ENCODE measurements at places on chromosomes 3 and 15. TPM values are rescaled to one million over a fixed set of nuclear protein-coding genes. Genes with fewer than 3 reads are reported as not detected.

DNA sequence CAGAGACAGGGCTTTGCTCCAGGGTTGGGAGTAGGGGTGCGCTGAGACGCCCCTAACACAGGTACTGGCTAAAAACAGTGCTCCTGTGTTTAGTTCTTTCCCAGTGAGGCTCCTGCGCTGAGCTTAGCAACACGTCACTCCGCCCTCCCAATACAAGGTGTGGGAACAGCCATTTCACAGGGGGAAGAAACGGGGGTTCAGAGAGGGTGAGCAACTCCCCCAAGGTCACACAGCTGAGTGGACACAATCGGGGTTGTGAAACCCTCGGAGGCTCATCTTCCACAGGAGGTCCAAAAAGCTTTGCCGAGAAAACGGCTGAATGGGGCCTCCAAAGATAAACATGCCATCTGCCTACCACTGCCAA is 628 bp downstream of the PRRT3 start:
- H3K27me3 ChIP-seq = peaks cover 2% of the 10 kb centered on the region
- H3K4me1 ChIP-seq = peaks cover 22% of the 10 kb centered on the region
- peak overlapping the region; percentile 87 for H3K4me3 ChIP-seq
- no peaks in the 10 kb centered on the region for H3K36me3 ChIP-seq

DNA sequence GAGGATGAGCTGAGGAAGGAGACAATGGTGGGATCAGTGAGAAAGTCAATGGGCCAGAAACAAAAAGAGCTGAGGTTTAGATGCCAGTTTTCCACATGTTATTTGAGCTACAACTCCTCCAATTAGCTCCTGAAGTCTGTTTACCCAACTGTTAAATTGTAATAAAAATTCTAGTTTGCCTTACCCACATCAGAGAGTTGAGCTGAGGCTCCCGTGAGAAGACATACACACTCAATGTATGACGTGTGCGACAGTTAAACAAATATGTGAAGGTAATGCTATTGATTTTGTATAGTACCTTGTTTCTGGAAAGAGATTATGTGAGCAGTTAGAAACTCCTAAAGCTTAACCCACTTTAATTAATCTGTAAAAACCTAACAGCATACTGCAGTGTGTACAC is 318.1 kb upstream of the GRM7 start:
- H3K27ac ChIP-seq = no peak overlapping the region
- no peaks in the 10 kb centered on the region for H3K4me1 ChIP-seq
- H3K36me3 ChIP-seq = no peaks in the 10 kb centered on the region
- no peak for DNase-seq
- H3K4me3 ChIP-seq = no peak overlapping the region

GRCh38 chr15:44159492-44159891 is 35.6 kb downstream of the FRMD5 start:
- H3K4me3 ChIP-seq = no peak overlapping the region
- H3K4me1 ChIP-seq = no peaks in the 10 kb centered on the region
- DNase-seq = no peak
- H3K27me3 ChIP-seq = no peaks in the 10 kb centered on the region
- no peaks in the 10 kb centered on the region for H3K36me3 ChIP-seq
- H3K27ac ChIP-seq = no peak overlapping the region

Gene MTHFS
- polyA plus RNA-seq = 53.3 TPM

DNA sequence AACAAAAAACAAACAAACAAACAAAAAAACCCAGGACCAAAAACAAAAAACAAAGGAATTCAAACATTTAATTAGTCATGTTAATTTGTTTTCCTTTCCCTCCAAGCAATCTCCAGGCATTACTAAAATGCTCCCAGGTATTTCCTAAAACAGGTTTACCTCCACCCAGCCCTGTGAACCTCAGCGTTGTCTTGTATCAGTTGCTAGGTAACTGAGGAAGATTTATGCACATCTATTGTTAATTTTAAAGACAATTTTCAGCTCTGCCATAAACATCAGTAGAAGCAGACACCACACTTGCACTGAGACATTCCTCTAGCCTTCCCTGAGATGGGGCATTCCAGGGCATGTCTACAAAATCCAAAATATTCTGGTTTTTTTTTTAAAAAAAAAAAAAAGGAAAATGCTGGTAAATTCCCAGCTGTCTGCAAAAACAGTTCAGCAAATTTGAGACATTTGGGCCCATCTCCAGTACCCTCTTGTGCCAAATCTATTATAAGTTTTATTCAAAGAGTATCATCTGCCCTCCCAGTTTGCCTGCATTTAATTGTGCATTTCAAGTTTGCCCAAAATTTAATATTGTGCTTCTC is 227.6 kb downstream of the ADAMTS9 start:
- no peak overlapping the region for H3K4me3 ChIP-seq
- H3K4me1 ChIP-seq = peaks cover 6% of the 10 kb centered on the region
- H3K27me3 ChIP-seq = peaks cover 4% of the 10 kb centered on the region
- no peak overlapping the region for H3K27ac ChIP-seq

Gene CISH
- polyA plus RNA-seq = 4.5 TPM

GRCh38 chr3:178964551-178964950 is 107.1 kb downstream of the ZMAT3 start:
- H3K4me3 ChIP-seq = no peak overlapping the region
- H3K36me3 ChIP-seq = peaks cover 9% of the 10 kb centered on the region
- no peak for DNase-seq
- H3K27ac ChIP-seq = no peak overlapping the region
- no peaks in the 10 kb centered on the region for H3K27me3 ChIP-seq
- peaks cover 12% of the 10 kb centered on the region for H3K4me1 ChIP-seq

Gene ARHGEF26
- not detected for polyA plus RNA-seq
